ENCODE measurements at places on chromosomes 1 and 21.

DNA sequence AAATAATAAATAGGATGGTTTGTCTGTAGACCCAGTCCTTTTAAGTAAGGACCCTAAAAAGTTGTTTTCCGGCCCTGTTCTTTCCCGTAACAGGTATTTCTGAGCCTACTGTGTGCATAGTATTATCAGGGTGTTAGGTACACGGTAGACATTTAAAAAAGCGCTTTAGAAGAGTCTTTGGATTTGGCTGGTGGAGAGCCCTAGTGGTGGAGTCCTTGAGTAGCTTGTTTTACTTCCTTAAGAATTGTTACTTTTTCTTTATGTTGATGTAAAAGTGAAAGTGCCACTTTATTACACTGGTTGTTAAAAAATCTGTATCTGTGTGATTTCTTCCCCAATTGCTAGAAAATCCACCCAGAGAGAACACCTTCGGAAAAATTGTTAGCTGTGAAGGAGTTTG is 36.8 kb downstream of the SMYD2 start:
- no peaks in the 10 kb centered on the region for H3K36me3 ChIP-seq
- H3K27ac ChIP-seq, result no peak overlapping the region
- H3K4me1 ChIP-seq, result peaks cover 4% of the 10 kb centered on the region
- H3K4me3 ChIP-seq, result peak overlapping the region; percentile 45

GRCh38 chr1:58783090-58783992 is 506 bp downstream of the JUN start:
- DNase-seq, result no peak
- peak overlapping the region; percentile 2 for H3K27ac ChIP-seq
- peaks cover 4% of the 10 kb centered on the region for H3K4me1 ChIP-seq
- H3K4me3 ChIP-seq, result peak overlapping the region; percentile 71
- H3K36me3 ChIP-seq, result no peaks in the 10 kb centered on the region
- peaks cover 32% of the 10 kb centered on the region for H3K27me3 ChIP-seq

- no peak overlapping the region for H3K27ac ChIP-seq
- H3K27me3 ChIP-seq, result no peaks in the 10 kb centered on the region
- H3K4me3 ChIP-seq, result no peak overlapping the region
- no peaks in the 10 kb centered on the region for H3K36me3 ChIP-seq
These were observed 19.3 kb downstream of the B3GALT5 start for GRCh38 chr21:39631842-39632562.

GRCh38 chr1:167463875-167464575 is 54.3 kb downstream of the CD247 start:
- H3K4me1 ChIP-seq, result peaks cover 1% of the 10 kb centered on the region
- H3K4me3 ChIP-seq, result no peak overlapping the region
- no peaks in the 10 kb centered on the region for H3K27me3 ChIP-seq

DNA sequence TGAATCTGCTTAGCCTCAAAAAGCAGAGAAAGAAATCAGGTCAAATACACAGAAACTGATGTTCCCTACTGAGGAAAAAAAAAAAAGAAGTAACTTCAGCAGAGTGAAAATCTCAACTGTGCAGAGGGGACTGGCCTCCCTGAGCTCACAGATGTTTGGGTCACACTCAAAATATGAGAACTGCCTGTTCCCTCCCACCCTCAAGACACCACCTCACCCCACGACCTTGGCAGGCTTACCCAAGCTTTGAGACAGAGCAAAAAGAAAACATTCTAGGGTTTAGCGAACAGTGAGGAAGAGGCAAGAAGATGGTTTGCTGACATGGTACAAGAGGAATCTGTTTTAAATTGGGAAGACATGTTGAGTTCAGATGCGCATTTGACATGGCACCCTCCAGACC is 48.8 kb downstream of the NID1 start:
- DNase-seq, result no peak
- no peaks in the 10 kb centered on the region for H3K4me1 ChIP-seq
- H3K27me3 ChIP-seq, result no peaks in the 10 kb centered on the region
- H3K36me3 ChIP-seq, result no peaks in the 10 kb centered on the region
- no peak overlapping the region for H3K27ac ChIP-seq

- H3K27me3 ChIP-seq, result no peaks in the 10 kb centered on the region
- no peak overlapping the region for H3K4me3 ChIP-seq
- no peak for DNase-seq
- H3K27ac ChIP-seq, result no peak overlapping the region
- no peaks in the 10 kb centered on the region for H3K36me3 ChIP-seq
These were observed 96.7 kb downstream of the PDE4B start for GRCh38 chr1:65889441-65889840.

- no peaks in the 10 kb centered on the region for H3K27me3 ChIP-seq
- no peak for DNase-seq
- no peak overlapping the region for H3K4me3 ChIP-seq
- no peak overlapping the region for H3K27ac ChIP-seq
These were observed 4.0 kb upstream of the EXTL1 start for GRCh38 chr1:26017606-26018005.

- H3K27me3 ChIP-seq, result no peaks in the 10 kb centered on the region
- no peak overlapping the region for H3K4me3 ChIP-seq
- H3K27ac ChIP-seq, result no peak overlapping the region
- DNase-seq, result no peak
- H3K36me3 ChIP-seq, result peaks cover 6% of the 10 kb centered on the region
These were observed 41.8 kb upstream of the PWP2 start for GRCh38 chr21:44065428-44065827.

GRCh38 chr1:162165528-162165927 is 96.0 kb downstream of the NOS1AP start:
- H3K27me3 ChIP-seq, result no peaks in the 10 kb centered on the region
- H3K27ac ChIP-seq, result no peak overlapping the region
- H3K4me1 ChIP-seq, result peaks cover 3% of the 10 kb centered on the region
- DNase-seq, result no peak
- H3K36me3 ChIP-seq, result no peaks in the 10 kb centered on the region

- DNase-seq, result no peak
- no peak overlapping the region for H3K27ac ChIP-seq
- H3K36me3 ChIP-seq, result peaks cover 15% of the 10 kb centered on the region
- H3K4me1 ChIP-seq, result peaks cover 18% of the 10 kb centered on the region
- no peak overlapping the region for H3K4me3 ChIP-seq
These were observed 43.0 kb downstream of the LHX4 start for GRCh38 chr1:180273066-180273465.

DNA sequence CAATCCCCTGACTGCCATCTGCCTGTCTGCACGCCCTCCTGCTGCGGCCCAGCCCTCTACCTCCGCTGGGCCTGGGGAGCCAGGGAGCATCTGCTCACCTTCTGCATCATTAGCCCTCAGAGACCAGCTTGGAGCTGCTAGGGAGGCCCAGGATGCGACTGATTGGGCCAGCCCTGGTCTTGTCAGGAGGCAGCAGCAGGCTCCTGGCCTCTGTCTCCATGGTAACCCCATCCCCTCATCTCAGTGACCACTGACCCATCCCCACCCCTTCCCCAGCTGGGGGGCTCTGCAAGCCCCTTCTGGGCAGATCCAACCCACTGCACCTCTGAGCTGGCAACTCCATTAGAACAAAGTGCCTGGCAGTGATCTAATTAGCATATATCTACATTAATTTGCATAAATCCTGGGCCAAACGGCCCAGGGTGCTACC is 37.7 kb downstream of the NKAIN1 start:
- DNase-seq, result no peak
- H3K4me1 ChIP-seq, result no peaks in the 10 kb centered on the region
- H3K4me3 ChIP-seq, result no peak overlapping the region
- no peak overlapping the region for H3K27ac ChIP-seq
- no peaks in the 10 kb centered on the region for H3K36me3 ChIP-seq
- H3K27me3 ChIP-seq, result no peaks in the 10 kb centered on the region

GRCh38 chr1:12433323-12434053 is 184.5 kb downstream of the DHRS3 start:
- no peaks in the 10 kb centered on the region for H3K27me3 ChIP-seq
- H3K4me1 ChIP-seq, result peaks cover 3% of the 10 kb centered on the region
- no peak overlapping the region for H3K4me3 ChIP-seq
- no peak overlapping the region for H3K27ac ChIP-seq

DNA sequence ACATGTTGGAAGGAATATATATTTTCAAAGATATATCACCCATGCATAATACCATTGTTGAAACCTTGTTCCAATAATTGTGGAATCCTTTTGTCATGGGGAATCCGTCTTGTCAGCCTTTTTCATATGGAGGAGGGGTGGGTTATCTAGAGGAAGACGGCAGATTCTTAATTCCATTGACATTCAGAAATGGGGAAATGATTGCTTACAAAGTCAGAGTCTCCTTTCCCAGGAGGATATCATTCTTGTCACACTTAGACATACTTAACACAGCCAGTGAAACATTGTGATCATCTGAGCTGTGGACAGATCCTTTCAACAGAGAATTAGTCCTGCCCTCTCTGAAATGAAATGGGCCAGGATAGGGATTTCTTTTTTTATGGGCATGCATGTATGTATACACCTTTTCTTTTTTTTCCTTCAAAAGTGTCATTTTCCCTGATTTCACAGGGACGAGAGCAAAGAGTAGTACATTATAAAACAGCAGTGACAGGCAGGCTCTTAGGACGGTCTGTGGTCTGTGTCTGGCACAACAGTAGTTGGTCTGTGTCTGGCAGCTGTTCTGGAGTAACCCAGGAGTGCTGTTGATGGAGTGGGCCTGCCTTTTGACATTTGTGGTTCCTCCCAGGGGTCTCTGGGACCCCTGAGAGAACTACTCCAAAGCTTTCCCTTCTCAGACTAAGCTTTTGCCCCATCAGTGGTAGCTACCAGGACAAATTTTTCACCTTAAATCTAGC is 50.1 kb downstream of the VPS13D start:
- no peak overlapping the region for H3K27ac ChIP-seq
- H3K36me3 ChIP-seq, result peaks cover 31% of the 10 kb centered on the region
- H3K4me3 ChIP-seq, result no peak overlapping the region
- H3K27me3 ChIP-seq, result no peaks in the 10 kb centered on the region
- DNase-seq, result no peak
- no peaks in the 10 kb centered on the region for H3K4me1 ChIP-seq

DNA sequence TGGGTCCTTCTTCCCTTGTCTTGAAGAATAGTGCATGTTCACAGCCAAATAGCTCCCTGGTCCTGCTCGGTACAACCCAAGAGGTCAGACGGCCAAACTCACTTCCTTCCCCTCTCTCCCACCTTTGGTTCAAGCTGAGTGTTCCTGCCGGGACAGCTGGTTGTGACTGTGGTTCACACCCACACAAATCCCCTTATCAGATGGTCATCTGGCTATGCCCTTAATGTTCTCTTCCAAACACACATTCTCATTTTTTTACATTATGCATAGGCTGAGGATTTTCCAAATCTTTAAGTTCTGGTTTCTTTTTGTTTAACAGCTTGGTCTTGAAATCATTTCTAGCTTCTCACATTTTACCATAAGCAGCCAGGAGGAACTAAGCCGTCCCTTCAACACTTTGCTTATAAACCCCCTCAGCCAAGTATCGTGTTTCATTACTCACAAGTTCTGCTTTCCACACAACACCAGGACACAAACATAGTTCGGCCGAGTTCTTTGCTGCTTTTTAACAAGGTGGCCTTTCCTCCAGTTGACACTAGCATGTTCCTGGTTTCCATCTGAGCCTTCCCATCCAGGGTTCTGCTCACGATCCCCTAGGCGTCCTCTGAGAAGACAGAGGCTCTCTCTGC is 19.7 kb upstream of the TSPEAR start:
- DNase-seq, result peak; percentile 24
- H3K4me1 ChIP-seq, result no peaks in the 10 kb centered on the region
- no peak overlapping the region for H3K27ac ChIP-seq

DNA sequence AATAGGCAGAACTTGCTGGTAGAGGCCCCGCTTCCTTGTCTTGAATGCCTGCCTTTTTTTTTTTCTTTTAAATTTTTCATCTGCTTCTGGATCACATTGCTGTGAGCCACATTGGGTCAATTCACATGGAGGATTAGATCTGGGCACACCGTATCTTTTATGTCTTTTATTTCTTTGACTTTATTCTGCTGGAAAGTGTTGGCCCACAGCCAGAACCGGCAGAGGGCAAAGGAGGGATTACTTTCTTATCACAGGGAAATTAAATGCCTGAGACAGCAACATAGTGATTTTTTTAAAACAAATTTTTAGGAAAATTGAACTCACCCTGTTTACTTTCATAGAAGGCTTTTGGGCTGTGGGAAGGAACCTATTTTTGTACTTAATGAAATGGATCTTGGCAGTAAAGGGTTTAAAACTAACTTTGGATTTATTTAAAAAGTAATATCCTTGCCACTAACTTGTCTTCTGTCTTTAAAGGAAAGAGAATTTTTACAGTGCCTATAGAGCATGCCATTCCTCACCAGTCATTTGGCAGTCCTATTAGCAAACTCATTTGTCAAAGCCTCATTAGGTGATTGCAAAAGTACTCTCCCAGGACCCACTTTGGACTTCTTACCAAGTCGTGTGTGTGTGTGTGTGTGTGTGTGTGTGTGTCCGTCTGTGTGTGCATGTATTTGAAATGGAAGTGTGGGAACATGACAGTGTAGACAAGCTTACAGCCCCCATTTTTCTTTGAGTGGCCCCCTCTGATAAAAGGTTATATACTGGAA is 68.4 kb downstream of the ST6GALNAC3 start:
- DNase-seq, result no peak
- no peaks in the 10 kb centered on the region for H3K36me3 ChIP-seq
- peaks cover 9% of the 10 kb centered on the region for H3K4me1 ChIP-seq

GRCh38 chr1:85801520-85801919 is 93.3 kb upstream of the ZNHIT6 start:
- no peak for DNase-seq
- no peaks in the 10 kb centered on the region for H3K4me1 ChIP-seq
- H3K27ac ChIP-seq, result no peak overlapping the region
- no peak overlapping the region for H3K4me3 ChIP-seq
- H3K36me3 ChIP-seq, result no peaks in the 10 kb centered on the region

- no peaks in the 10 kb centered on the region for H3K4me1 ChIP-seq
- no peak for DNase-seq
- no peaks in the 10 kb centered on the region for H3K27me3 ChIP-seq
- no peak overlapping the region for H3K27ac ChIP-seq
- no peak overlapping the region for H3K4me3 ChIP-seq
These were observed 270.8 kb downstream of the COL11A1 start for GRCh38 chr1:102837551-102837950.

- DNase-seq, result no peak
- H3K36me3 ChIP-seq, result no peaks in the 10 kb centered on the region
- H3K27me3 ChIP-seq, result no peaks in the 10 kb centered on the region
- no peak overlapping the region for H3K4me3 ChIP-seq
- no peak overlapping the region for H3K27ac ChIP-seq
These were observed 54.3 kb downstream of the PEX14 start for GRCh38 chr1:10529091-10529490.

DNA sequence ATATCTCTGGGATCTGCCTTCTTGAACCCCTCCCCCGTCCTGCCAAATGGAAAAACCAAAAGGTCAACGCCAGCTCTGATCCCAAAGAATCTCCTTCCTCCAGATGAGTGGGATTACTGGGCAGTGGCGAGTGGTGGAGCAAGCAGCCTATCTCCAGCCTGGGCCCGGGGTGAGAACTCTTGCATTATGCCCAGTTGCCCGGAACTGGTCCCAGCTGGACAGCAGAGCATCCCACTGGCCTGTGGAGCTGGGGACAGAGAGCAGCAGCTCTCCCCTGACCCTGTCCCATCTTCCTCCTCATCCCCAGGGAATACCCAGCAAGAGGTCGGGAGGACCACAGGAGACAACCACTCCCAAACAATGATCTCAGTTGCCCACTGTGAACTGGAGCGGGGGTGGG is 130.5 kb downstream of the TMEM53 start:
- H3K27ac ChIP-seq, result peak overlapping the region; percentile 78
- peaks cover 36% of the 10 kb centered on the region for H3K4me1 ChIP-seq
- peak; percentile 78 for DNase-seq

Data from H1 (cell line).